Effector memory CD4-positive, alpha-beta T cell (primary cell): ENCODE measurements at places on chromosomes 11 and 22.

DNA sequence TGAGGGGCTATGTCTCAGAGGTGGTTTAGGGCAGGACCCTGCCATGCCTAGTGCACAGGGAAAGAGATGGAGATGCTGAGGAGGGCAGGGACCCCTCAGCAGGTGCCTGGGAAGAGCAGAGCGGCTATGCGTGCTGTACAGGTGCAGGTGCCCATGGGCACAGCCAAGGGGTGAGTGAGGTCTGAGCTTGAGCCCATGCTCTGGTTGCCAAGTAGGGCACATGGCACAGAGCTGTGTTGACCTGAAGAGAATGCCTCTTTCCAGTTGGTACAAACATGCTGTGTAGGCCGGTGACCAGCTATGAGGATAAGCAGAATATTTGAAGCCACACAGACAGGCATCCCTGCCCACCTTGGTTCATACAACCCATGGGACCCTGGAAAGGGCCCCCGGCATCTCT lies 65.8 kb upstream of the NECTIN1 start:
- DNase-seq: no peak

DNA sequence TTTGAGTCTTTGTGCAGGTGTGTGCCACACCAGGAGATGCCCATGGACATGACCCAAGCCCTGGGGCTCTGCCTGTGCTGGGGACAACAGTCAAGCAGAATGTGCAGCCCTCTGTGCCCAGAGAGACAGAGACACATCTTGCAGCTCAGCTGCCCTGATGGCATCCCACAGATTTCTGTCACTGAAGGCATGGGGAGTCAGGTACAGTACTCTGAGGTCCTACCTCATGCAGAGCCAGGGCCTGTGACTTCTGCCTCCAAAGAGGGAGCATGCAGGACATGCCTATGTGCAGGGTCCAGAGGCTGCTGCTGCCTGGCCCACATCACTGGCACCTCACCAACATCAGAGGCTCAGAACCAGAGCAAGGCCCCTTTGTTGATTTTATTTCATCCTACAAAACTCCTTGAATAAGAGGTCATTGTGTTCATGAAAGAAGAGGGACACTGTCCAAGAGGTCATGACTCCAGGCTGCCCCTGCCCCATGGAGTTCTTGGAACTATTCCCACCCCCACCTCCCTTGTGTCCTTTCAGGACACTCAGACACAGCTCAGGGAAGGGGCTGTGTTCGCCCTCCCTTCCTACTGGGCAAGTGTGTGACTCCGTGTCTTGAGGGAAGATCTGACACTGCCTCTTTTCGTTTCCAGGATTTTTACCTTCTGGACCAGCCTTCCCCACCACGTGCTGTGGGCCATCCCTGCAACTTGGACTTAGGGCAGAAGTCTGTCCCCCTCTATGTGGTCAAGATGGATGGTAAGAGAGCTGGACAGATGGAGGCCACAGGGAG lies 62.3 kb downstream of the BTG4 start:
- no peak for DNase-seq

GRCh38 chr22:39229688-39230260 lies 15.0 kb downstream of the PDGFB start:
- no peak for DNase-seq

DNA sequence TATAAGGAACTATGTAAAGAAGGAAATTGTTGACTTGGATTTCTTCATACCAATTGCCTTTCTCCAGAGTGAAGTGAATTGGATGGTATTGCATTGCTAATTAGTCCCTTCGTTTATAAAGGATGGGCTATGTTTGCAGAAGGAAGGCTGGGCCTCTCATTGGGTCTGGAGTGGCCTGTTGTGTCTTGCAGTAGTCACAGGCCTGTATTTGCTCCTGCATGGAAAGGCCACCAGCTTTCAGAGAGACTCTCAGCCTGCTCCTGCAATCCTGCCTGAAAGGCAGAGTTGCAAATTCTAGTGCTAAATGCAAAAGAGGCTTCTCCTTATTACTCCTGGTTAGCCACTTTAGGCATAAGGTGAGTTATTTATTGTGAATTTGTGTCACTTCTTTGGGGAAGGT lies 103.8 kb downstream of the EXT2 start:
- DNase-seq: no peak

DNA sequence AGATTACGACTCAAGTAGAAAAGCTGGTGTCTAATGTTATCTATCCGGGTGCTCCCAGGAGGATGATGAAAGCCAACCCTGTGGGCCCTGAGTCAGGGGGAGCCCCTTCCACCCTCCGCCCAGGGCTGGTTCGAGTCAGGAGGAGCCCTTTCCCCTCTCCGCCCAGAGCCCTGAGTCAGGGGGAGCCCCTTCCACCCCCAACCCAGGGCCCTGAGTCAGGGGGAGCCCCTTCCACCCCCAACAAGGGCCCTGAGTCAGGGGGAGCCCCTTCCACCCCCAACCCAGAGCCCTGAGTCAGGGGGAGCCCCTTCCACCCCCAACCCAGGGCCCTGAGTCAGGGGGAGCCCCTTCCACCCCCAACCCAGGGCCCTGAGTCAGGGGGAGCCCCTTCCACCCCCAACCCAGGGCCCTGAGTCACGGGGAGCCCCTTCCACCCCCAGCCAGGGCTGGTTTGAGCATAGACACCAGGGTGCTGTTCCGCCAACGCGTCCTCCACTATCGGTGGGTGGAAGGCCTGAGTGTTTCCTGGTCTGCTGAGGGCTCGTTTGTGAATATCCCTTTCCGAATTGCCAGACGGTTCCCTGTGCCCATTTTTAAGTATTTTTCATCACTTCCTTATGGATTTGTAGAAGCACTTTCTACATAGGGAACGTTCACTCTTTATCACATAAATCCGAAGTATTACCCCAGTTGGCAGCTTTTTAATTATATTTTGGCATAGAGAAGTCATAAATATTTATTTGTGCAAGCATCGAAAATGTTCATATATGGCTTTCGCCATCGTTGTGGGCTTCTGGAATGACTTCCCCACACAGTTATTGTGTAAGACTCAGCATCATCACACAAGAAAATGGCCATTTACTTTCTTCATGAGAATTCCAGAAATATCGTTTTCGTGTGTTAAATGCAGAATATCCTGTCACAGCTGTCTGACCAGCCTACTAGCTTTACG lies 380.6 kb downstream of the BRD1 start:
- DNase-seq: no peak
